ENCODE measurements at places on chromosomes 6 and 20.

- DNase-seq: no peak
Observed at GRCh38 chr20:43438578-43439316, 18.9 kb upstream of the SRSF6 start.

DNA sequence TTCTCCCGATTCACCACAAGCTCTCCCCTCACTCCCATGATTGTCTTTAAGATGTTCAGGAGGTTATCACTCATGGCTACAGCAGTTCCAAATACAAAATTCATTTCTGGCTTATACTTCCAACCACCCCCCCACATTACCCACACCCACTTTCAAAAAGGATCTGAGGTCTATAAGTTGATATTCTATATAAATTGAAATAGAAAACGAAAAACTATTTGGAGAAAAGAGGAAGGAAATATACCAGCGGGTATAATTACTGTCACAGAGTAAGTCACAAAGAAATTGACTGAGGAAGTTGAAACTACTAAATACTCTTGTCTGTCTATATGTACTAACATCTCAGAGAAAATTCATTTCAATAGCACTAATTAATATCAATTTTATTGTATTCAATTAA is 112.7 kb upstream of the TNFAIP3 start:
- DNase-seq: no peak

DNA sequence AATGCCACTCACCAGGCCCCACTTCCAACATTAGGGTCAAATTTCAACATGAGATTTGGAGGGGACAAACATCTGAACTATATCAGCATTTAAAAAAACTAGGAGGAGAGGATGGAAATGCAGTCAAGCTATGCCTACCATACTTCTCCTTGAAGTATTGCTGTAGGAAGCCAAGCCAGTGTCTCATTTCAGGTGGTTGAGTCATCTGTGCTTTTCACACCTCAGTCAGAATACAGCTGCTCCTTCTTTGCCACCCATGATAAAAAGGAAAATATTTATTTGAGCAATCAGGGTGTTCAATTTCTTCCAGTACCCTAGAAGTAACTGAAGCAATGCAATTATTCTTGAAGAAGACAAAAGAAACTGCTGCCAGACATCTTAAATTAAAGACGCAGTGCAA is 47.0 kb upstream of the EEF1E1 start:
- no peak for DNase-seq

GRCh38 chr6:124319410-124319809 is 515.7 kb downstream of the NKAIN2 start:
- DNase-seq: no peak

DNA sequence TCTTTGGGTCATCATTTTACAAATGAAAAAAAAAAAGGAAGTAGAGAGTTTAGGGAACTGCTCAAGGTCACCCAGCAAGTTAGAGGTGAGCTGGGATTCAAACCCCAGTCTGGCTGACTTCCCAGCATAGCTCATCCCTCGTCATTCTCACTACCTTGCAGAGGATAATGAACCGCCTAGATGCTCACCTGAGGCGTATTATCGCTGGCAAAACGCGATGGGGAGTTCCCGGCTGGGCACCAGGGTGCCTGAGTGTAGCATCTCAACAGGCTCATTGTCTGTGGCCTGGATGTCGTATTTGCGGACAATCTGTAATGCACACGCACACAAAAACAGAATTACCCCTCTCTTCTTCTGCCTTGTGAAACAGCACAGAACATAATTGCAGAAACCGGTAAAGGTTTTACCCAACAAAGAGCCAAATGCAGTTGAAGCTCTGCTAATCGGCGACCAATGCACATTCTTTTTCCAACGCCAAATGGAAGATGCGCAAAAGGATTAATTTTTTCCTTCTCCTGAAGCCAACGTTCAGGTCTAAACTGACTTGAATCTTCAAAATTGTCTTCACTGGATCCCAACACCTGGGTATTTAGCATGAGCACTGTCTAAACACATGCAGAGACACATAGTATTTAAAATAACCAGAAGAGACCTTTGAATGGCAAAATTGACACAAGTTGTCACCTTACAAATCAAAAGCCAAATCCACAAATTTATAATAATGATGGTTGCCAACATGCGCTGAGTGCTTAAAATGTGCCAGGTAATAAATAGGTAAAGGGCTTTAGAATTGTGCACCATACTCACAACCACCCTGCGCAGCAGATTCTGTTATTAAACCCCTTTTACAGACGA is 16.6 kb downstream of the CYP24A1 start:
- DNase-seq: no peak

- no peak for DNase-seq
Observed at GRCh38 chr20:9611921-9612320, 97.5 kb downstream of the LAMP5 start.

All from NCI-H2107 (cell line).